ENCODE measurements at places on chromosomes 1 and 21.

DNA sequence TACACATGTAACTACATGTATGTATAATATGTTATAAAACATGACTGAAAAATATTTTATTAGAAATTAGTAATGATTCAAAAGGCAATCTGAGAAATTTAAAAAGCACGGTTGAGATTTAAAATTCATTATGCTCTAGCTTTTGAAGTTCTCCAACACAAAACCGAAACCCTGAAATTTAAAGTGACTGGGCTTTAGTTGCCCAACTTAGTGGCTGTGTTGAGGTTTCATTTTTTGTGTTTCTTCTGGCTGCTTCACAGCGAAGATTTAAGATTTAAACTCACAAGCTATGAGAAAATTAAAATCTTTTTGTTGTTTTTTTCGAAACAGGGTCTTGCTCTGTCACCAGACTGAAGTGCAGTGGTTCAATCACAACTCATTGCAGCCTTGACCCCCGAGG is 1058.7 kb downstream of the NCAM2 start:
- no peak for DNase-seq

DNA sequence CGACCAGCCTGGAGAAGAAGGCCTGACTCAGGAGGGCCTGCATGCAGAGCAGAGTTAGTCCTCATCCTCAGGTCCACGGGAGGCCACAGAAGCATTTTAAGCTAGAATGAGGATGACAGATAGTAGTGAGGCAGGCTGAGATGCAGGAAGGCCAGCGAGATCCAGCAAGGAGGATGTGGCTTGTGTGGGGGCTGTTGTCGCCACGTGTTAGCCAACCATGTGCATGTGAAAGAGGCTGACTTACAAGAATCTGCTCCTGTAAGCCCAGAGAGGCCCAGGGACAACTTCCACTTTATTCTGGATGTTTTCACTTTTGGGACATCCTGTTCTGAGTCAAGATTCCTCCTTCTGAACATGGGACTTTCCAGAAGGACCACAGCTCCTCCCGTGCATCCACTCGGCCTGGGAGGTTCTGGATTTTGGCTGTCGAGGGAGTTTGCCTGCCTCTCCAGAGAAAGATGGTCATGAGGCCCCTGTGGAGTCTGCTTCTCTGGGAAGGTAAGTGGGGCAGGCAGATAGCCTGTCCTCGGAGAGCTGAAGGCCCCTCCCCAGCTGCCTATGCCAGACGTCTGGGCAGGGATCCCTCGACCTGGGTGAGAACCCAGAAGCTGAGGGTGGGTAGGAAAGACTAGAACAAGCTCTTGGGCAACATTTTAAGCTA is at the start of gene SLAMF8:
Gene SLAMF8 (plus strand): TSS at position 433 of the 661 bp plus-strand sequence. CDS start 26 bp downstream, at position 459.
- peak; percentile 32 for DNase-seq

GRCh38 chr1:195591917-195592672 is 1016.1 kb downstream of the KCNT2 start:
- DNase-seq: no peak

GRCh38 chr1:160207771-160208556 is 2.8 kb downstream of the PEA15 start:
- no peak for DNase-seq

DNA sequence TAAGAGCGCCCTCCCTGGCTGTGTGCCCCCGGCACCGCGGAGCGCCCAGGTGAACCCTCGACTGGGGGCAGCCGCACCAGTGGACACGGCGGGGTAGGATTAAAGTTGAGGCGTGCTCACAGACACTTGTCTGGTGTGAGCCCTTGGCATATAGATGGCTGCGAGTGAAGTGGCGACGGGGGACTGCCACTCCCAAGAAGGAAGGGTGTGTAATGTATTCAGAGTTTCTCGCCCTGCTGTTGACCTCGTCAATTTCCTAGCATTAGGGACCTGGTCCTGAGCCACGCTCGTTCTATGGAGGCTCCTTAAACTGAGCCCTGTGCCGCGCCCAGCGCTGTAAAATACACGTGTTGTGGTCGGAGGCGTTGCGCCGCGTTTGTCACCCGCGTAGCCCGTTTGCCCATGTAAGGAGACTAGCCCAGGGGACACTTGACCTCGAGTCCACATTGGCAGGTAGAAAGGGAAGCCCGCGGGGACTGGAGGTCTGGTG is 554 bp downstream of the EVA1C start:
- no peak for DNase-seq

GRCh38 chr1:223143537-223144248 is 645 bp upstream of the TLR5 start:
- DNase-seq: no peak

- no peak for DNase-seq
Measured at GRCh38 chr1:66323958-66324625, 209.9 kb upstream of the SGIP1 start.

DNA sequence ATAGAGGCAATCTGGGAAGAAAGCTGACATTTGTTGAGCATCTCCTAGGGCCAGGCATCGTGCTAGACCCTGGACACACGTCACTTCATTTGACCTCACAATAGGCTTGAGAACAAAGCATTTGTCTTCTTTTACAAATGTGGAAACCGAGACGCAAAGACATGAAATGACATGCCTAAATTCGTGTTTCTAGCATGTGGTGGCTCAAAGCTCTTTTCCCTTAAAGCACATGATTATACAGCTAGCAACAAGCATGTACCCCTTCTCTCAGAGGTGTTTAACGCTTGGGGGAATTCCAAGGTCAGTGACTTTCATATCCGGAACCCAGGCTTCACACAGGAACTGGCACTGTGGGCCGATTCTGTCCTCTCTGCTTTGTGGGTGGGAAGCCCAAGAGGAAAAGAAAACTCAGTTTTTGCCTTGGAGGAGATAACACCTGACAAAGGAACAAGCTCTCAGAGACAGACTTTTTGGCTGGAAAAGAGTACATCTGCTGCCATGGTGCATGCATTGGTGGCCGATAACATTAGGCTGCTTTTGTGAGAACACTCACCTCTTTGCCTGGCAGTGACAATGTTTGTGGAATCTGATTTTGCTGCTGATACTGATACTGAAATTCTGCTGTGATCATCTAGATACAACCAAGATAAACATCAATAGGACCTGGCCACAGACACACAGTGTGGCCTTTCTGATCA is 15.4 kb upstream of the CD2 start:
- DNase-seq: peak; percentile 45

DNA sequence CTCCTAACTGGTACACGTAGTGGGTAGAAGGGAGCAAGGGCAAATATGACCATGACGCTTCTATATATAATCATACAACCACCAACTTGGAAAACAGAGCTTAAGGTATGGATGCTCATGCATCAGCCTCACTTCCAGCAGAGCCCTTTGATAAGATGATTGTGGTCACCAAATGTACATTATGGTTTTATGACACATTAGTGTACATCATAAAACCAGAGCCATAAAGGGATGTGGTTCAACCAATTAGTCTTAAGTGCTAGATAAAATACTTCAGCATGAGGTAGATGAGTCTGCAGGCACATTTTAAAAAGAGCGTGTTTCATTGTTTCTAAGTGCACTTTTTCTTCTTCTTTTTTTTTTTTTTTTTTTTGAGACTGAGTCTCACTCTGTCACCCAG is 43.7 kb downstream of the NIBAN1 start:
- no peak for DNase-seq

- no peak for DNase-seq
Measured at GRCh38 chr1:84366786-84367185, 31.5 kb upstream of the DNASE2B start.

- no peak for DNase-seq
Measured at GRCh38 chr1:52365071-52365745, 797 bp downstream of the CC2D1B start.

GRCh38 chr1:189921613-189922012 is 556.1 kb downstream of the BRINP3 start:
- DNase-seq: no peak

DNA sequence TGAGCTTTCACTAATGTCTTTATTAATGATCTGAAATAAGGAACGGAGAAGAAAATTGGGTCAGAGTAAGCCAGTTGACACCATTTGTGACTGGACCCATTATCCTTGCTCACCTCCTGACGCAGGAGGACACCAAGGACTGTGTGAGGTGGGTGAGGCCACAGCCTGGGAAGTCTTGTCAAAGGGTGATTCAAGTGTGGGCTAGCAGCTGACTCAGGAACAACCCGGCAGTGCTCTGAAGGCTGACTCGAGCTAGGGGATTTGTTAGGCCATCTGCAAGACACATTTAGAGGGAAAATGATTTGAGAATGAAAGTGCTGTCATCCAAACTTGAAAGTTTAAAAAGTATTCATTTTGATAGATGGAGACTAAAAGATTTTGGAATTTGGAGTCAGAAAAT is 21.2 kb downstream of the PRRX1 start:
- no peak for DNase-seq

DNA sequence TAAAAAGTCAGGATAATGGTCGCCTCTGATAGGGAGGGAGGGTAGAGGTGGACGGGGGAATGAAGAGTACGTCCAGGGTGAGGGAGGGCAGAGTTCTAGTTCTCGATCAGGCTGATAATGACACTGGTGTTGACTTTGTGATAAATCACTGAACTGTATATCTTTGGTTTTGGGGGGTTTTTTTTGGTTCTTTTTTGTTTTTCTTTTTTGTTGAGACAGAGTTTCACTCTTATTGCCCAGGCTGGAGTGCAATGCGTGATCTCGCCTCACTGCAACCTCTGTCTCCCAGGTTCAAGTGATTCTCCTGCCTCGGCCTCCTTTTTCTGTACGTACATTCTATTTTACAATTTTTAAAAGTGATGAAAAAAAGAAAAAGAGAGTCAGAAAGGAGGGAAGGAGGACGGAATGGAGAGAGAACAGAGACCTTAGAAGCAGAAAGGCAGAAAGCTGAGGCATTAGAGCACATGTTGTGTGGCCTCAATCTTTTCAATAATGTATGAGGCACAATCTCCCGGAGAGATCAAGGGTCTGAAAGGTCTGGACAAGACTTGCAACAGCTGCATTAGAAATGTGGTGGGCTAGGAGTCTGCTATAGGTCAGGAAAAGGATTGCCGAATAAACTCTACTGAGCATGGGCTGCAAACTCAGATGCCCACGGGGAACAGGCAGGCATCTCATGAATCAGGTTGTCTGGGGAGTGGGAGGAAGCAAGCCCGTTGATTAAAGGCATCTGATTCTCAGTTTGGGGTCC is 174.8 kb downstream of the TOMM20 start:
- no peak for DNase-seq

- DNase-seq: no peak
Measured at GRCh38 chr1:165679282-165680036, 18.9 kb downstream of the ALDH9A1 start.

- DNase-seq: no peak
Measured at GRCh38 chr1:213057264-213058059, 6.4 kb downstream of the RPS6KC1 start.

GRCh38 chr1:64427879-64428278 is 42.0 kb upstream of the CACHD1 start:
- DNase-seq: no peak

DNA sequence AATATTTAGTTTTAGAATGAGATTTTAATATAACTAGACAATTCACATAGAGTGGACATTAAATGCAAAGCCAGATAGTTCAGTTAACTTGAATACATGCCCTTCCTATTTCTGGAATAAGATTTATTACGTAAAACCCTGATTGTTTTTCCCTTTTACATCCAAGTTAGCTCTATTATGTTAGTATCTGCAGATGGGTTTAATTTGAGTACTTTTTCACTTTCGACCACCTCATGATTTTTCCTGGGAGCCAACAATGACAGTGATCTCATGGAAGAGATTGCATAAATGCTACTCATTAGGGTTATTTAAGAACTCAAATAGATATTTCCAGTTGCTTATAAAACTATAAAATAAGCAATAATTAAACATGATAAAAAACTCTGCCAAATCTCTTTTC is 199.4 kb upstream of the PTGFR start:
- no peak for DNase-seq

GRCh38 chr1:16088996-16089395 is 15.5 kb upstream of the FAM131C start:
- no peak for DNase-seq

DNA sequence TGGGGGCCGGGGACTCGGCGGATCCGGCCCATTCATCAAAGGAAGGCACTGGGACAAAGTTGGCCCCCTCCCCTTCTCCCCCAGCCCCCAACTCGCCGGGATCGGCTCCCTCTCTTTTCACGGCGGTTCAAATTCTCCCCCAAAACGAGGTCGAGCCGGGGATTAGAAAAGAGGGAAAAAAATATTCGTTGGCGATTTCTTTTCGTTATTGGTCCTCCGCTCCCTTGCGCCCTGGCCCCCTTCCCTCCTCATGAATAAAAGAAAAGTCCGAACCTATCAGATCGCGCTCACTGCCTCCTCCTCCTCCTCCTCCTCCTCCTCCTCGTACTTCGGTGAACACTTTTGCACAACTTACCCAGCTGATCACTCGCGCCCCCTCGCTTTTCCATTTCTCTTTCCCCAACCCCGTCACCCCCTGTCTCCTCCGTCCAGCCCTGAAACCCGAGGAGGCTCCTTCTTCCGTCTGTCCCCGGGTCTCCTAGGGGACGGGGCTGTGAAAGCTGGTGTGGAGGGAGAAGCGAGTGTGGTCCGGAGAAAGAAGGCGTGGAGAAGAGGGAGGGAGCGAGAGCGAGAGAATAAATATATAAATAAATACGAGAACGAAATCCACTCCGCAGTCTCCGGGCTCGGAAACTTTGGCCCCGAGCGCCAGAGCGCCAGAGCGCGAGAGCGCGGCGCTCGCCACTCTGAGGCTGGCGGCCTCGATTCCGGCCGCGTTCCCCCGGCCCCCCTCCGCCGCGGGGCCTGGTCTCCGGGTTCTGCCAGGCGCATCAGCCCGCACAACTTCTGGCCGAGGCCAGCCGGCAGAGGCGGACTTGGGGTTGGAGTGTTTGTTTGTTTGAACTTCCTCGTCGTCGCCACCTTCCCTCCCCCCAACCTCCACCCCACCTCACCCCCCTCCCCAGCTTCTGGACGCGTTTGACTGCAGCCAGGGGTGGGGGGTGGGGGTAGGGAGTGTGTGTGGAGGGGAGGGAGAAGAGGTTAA is at the start of gene PAX7:
Gene PAX7 (plus strand): TSS at position 336 of the 985 bp plus-strand sequence. CDS start 758 bp downstream, outside the sequence.
- no peak for DNase-seq

DNA sequence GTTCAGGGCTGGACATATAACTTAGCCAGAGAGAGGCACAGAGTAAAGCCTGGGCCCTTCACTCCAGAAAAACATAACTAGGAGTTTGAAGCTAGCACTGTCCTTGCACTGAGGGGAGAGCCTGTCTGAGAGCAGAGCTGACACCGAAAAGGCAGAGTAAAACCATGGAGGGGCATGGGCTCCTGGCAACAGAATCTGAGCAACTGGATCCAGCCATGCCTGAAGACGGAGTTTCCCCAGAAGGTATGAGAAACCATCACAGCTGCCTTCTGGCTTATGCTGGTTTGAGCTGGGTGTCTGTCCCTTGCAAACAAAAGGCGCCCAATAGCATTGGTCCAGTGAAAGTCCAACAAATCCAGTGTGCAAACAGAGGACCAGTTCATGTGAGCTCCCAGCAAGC is 137.5 kb downstream of the NPHP4 start:
- no peak for DNase-seq

GRCh38 chr1:33234131-33234530 is 22.2 kb upstream of the ZNF362 start:
- DNase-seq: no peak

GRCh38 chr1:81873946-81874345 is 73.2 kb downstream of the ADGRL2 start:
- DNase-seq: no peak

Data from stimulated activated CD4-positive, alpha-beta T cell treated with anti-CD3 and anti-CD28 coated beads, TNF-alpha, amount 100 ng/mL, for 48 hours (primary cell).